Adipocyte (in vitro differentiated cells): ENCODE measurements at places on chromosomes 3 and 15.

DNA sequence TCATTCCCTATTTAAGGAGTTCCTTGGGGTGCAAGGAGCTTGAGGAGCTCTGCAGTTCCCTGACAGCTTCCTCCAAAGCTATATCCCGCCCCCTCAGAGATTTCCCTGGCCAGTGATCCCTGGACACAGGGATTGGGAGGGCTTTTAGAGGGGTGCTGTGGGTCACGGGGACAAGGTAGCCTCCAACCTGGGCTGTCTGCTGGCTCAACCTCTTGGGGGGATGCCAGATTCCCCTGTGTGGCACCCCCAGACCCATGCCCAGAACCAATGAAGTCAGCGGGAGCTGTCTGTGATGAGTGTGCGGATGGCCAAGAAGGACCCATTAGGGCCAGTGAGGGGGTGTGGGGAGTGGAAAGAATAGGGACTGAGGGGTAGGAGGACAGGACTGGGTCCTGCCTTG lies 21.0 kb upstream of the ATP2B2 start:
- DNase-seq: no peak

DNA sequence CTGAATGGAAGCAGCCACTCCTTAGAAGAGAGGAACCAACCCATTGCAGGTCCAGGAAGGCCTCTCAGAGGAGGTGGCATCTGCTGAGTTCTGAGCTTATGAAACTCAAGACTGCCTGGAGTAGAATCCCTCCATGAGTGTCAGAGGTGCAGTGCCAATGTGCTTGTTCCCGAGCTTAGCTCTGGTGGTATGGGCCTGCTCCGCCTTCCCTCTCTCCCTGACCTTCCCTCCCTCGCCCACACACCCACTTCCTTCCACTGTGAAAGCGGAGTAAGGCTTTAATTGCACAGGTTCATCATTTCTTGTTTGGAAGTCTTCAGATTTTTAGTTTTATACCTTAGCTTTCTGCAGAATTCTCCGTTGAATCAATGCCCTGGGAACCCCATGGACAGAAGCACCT lies 208.0 kb upstream of the BHLHE40 start:
- no peak for DNase-seq

- no peak for DNase-seq
These were observed 40.5 kb downstream of the KLF13 start for GRCh38 chr15:31367021-31367729.

DNA sequence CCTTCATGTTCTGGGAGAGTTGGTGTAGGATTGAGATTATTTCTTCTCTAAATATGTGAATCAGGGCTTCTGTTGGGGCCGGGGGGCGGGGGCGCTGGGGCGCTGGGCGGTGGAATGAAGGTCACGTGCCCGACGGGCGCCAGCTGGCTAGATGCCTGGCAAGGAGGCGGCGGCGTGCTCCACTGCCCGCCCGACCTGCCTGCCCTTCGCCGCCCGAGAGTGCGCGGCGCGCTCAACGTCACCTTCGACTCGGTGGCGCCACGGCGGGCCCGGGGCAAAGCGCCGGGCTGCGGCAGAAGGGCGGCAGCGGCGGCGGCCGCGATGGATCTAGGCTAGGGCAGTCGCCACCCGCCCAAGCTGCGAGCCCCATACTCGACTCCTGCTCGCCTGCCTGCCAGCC lies 47.0 kb upstream of the LHFPL4 start:
- peak; percentile 9 for DNase-seq

- DNase-seq: no peak
These were observed 119.1 kb downstream of the ADCY5 start for GRCh38 chr3:123329636-123330340.

DNA sequence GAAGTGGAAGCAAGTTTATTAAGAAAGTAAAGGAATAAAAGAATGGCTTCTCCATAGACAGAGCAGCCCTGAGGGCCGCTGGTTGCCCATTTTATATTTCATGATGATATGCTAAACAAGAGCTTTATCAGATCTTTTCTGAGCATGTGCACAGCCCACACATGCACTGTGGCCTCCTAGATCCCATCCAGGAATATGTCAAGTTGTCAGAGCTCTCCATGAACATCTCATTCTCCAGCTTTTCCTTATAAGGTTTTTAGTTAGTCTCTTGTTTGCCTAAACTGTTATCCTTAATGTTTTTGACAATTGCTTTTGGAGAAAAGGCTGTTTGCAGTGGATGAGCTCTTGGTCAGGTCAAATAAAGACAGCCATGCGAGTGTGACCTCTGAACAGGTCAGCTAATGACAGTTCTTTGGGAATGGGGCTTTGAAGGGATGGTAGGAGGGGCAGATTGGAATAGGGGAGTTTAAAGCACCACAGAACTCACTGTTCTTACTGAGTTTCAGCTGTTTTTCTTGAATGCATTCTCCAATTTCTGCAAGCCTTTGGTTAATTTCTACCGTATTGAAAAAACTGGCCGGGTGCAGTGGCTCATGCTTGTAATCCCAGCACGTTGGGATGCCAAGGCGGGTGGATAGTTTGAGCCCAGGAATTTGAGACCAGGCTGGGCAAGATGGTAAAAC lies 69.4 kb upstream of the CRTC3 start:
- DNase-seq: no peak

GRCh38 chr15:45904019-45904418 lies 269.2 kb downstream of the SQOR start:
- no peak for DNase-seq

DNA sequence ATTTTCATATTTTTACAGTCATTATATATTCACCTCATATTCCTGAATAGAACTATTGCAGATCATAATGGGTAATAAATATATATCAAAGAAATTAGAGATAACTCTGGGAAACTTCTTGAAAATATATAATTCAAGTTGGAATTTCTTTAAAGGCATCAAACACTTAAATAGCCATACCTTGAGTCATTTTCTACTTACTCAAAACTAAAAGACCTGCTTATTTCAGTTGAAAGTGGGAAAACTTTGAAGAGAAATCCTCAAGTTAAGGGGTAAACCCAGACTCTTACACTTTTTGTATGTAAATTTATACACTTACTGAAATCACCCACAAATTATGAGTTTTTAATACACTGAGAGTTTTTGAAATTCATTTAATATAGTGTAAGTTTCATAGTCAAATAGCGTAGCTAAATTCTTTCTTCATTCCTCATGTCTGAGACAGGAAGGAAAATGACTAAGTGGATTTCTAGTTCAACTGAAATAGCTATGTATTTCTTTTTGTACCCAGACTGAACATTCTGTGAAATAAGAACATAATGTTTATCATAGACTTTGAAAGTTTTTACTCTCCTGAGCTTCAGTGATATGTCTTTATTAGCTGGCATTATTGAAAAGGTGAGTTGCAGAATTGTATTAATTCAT lies 4.6 kb upstream of the ALCAM start:
- peak; percentile 83 for DNase-seq

GRCh38 chr3:77799278-77799677 lies 759.4 kb downstream of the ROBO2 start:
- no peak for DNase-seq

DNA sequence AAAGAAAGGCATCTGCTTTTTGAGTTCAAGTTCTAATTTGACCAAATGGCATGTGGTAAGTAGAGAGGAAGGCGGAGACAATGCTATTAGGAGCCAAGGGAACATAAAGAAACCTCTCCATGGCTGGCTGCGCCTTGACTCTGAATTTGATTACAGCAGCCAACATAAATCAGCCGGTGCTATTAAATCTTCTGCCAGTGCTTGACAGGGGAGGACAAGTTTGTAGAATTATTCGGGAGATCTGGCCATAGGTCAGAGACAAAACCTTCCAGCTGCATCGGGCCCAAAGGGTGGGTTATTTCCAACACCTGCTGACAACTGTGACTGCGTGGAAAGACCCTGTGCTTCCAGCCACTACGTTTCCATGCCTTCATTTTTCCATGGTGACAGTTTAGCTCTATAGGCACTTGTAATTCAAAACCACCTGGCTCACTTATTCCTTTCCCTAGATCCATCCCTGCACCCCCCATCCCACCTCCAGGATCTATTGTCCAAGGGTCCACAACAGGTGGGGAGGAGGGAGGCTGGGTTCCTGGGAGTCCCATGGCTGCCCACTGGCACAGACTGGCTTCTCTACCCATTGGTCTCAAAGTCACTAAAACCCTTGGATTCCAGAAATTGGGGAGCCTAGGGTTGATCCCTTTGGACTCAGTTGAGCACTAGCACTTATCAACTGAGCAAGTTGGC lies 15.9 kb downstream of the COLQ start:
- no peak for DNase-seq

GRCh38 chr3:107817076-107817475 lies 273.8 kb downstream of the CD47 start:
- DNase-seq: no peak

GRCh38 chr3:134197681-134198261 lies 52.9 kb downstream of the RYK start:
- DNase-seq: peak; percentile 82

GRCh38 chr15:50344006-50344464 lies 11.0 kb downstream of the GABPB1 start:
- no peak for DNase-seq

DNA sequence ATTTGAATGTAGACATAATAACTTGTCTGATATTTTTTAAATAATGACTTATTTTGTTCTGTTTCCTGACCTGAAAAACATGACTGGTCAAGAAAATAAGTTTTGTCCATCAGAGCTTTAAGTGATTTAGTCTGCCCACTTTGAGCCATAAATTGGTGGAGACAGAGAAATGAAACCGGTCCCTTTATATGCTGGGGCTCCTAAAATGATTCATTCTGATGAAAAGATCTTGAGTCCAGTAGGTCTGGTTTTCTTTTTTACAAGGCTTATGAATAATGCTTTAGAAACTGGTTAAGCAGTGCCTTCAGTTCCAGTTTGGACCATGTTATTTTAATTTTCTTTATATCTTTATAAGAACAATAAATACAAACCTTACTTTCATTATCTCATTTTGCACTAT lies 293.2 kb downstream of the DIPK2A start:
- DNase-seq: no peak

DNA sequence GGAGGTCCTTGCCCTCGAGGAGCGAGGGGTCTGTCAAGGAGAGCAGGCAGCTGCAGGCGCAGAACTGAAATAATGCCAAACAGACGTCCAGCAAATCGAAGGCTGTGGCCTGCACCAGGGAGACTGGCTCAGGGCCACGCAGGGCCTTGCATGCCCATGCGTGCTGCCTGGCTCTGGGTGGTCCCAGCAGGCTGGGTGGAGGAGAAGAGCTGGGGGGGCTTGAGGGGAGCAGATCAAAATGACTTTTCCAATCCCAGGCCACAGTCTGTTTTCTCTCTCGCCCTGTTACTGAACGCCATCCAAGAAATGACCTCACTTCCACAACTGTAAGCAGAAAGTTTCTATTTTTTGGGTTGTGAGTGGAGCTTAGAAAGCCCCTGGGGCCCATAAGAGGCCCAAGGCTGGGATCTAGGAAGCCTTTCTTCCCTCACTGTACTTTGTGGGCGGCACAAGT lies 96.9 kb upstream of the RPL32 start:
- DNase-seq: peak; percentile 58

GRCh38 chr15:68345481-68345880 lies 67.9 kb downstream of the FEM1B start:
- DNase-seq: no peak

DNA sequence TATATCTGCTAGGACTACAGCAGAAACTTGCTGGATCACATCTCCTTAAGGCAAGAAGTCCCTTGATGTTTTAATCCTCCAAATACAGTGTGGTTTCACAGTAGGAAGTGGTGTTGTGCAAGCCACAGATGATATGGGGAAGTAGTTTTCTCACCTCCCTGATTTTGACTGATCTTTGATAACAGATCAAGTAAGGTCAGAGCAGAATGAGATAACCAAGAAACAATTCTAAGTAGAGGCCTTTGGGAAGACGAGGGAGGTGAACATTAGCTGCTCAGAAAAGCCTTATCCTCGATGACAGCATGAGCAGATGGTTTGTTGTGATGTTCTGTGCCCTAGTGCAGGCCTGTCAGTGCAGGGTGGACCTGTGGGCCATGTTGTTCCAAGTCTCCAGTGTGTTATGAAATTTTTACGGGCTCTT lies 61.3 kb downstream of the RIOX2 start:
- DNase-seq: no peak

GRCh38 chr3:57538465-57538864 lies 5.7 kb downstream of the DNAH12 start:
- DNase-seq: no peak

- peak; percentile 68 for DNase-seq
These were observed 792 bp downstream of the ATP13A3 start for GRCh38 chr3:194485881-194486539.

- DNase-seq: no peak
These were observed 22.2 kb downstream of the PDCD10 start for GRCh38 chr3:167712445-167712844.

- DNase-seq: peak; percentile 65
These were observed 10.5 kb downstream of the ABI3BP start for GRCh38 chr3:100982710-100983109.

DNA sequence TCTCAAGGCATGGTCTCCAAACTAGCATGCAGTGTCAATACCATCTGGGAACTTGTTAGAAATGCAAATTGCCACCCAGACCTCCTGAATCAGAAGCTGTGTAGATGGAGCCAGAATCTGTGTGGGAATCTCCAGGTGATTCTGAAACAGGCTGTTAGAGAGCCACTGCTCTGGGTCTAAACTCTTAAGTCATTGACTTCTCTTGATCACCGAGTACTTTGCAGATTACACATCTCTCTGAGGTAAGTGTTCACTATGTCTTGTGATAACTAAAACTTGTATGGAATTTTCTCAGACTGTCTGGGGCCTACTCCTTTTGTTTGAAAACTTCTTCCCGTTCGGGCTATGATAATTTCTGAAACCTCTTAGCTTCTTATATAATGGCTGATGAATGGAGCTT lies 315.6 kb downstream of the EDEM1 start:
- no peak for DNase-seq

DNA sequence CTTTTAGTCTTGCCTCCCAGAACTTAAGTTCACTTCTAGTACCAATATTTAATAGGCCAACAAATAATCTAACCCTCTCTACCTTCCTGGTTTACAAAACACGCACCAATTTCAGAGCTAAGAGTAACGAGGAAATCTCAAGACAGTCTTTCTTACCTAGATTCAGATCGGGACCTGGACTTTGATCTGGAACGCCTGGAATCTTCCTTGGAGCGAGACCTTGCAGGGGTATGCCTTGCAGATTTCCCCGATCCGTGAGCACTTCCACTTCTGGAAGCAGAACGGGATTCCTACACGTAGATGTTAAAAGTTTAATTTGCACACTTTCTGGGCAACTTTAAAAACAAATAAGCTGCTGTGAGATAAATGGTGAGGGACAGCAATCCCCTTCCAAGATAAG lies 11.4 kb downstream of the TRA2B start:
- no peak for DNase-seq

GRCh38 chr3:106593381-106593780 lies 724.6 kb upstream of the CBLB start:
- DNase-seq: no peak
